ENCODE measurements at places on chromosomes 5 and 9.

- DNase-seq, result peak; percentile 95
These were observed 5.0 kb upstream of the IRX2 start for GRCh38 chr5:2756211-2757152.

GRCh38 chr9:100990605-100991381 lies 37.7 kb upstream of the PLPPR1 start:
- no peak for DNase-seq

DNA sequence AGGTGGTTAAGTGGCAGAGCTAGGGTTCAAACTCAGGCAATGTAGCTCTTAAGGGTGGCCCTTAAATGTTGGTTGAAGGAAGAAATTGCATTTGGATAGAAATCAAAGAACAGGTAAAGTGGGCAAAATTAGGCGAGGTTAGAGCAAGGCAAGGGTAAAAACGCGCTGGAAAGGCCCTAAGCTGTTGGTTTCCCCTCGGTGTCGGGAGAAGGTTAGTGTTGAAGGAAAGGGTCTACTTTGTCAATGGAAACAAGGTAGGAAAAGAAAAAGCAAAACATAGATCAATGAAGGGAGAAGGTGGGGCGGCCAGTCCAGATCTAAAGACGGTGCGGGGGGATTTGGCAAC lies 431 bp downstream of the FASTKD3 start:
- no peak for DNase-seq

DNA sequence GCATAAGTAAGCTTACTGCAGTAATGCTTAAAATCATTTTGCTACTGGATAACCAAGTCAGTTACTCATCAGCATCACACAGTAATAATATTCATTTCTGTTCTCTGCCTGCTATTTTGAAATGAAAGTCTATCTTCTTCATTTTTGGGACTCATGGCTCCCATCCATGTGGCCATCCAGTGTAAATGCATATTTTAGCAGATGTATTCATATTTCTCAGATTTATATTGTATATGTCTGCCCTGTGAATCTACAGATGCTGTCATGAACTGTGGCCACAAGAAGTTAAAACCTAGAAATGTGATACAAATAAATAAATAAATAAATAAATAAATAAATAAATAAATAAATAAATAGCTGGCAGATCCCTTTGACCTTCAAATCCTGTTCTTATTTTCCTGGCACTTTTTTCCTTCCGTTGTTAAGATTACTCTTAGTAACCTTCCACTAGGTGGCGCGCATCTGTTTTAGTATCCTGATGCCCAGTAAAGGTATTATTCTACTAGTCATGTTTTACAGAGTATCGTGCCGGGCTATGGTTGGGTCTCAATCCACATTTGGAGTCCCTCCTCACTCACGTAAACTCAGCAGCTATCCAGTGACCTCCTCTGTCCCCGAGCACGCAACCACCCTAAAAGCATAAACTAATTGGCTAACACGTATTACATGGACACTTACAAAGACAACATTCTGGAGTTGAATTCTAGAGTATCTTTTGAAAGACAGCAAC lies 79.2 kb upstream of the IL7R start:
- DNase-seq, result peak; percentile 98

DNA sequence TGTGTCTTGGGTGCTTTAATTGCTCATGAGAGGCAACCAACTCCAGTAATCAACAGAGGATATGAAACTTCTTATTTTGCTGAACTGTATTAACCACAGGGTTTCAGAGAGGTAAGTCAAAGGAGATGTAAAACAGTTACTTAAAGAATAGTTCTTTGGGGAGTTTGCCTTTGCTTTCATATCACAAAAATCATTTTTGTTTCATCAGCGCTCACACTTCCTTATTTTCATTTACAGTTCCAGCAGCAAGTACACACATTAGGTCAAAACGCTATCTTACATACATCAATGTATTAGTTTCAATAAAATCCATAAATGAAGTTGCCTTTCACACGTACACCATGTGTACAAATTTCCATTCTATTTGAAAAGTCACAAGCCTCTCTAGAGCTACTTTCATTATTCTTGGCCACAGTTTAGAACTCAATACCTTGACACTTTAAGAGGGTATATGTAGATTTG lies 50.1 kb downstream of the ST8SIA4 start:
- no peak for DNase-seq

- DNase-seq, result no peak
These were observed 248.5 kb upstream of the TUT7 start for GRCh38 chr9:86602715-86603114.

DNA sequence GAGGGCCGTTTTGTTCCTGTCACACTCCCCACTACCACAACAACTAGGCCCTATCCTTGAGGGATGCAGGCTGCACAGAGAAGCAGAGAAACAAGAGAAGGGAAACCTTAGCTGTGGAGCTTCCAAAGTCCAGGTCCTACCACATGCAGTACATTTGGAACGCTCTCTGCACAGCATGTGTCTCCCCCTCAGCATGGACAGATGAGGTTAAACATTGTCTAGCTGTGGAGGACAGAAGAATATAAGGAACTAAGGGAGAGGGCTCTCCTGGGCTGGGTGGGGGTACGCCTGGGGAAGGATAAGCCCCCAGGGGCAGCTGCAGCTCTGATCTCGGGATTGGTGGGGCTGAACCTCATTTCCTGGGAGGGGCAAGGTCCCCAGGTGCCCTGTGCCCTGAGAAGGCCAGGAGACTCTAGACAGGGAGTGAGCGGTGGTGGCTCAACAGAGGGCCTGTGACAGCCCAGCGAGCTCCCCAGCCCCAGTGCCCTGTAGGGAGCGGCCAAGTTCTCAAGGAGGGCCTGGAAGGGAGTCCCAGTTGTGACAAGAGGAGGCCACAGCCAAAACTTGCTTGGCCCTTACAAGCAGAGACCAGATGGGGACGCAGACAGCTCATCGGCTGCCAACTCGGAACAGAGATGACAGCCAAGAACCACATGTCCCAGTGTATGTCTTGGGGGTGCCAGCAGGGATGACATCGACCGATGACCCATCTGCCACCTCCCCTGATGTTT lies 30.1 kb downstream of the TSPAN17 start:
- no peak for DNase-seq

GRCh38 chr9:110334871-110335270 lies 2.8 kb downstream of the TXNDC8 start:
- no peak for DNase-seq
